ENCODE measurements at places on chromosomes 1 and 21.

GRCh38 chr1:61051719-61052394 is 30.5 kb upstream of the NFIA start:
- DNase-seq, result peak; percentile 59

- peak; percentile 32 for DNase-seq
These were observed 34.3 kb downstream of the GPR137B start for GRCh38 chr1:236176337-236177336.

DNA sequence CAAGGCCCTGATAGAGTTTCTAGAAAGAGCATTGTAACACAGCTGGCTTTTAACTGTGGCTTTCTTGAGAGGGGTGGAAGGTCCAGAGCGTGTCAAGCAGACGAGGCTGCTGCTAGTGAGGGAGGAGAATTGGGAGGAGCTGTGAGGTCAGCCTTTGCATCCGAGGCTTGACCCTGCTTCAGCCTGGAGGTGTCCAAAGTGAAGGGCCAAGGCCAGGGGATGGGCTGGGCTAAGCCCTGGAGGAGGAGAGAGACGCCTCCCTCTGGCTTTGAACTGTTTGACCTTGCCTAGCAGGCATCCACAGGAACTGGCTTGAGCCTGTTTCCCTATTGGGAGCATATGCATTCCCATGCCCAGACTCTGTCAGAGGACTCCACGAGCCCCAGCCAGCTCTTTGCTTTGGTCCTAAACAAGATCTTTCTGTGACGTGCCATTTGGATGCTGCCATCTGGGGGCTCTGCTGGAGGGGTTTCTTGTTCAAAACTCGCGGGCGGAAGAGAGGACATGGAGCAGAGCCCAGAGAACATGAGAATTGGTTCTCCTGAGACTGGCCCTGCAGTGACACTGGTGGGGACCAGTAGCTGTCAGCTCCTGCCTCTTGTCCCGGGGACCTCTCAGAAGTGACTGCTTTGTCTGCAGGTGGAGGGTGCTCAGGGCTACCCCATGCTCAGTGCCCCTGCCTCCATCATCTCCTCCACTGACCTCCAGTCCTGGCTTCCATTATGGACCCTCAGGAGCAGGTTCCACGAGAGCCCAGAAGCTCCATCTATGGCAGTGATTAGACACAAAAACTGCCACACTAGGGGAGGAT is 5.5 kb downstream of the ACTRT2 start:
- DNase-seq, result no peak

DNA sequence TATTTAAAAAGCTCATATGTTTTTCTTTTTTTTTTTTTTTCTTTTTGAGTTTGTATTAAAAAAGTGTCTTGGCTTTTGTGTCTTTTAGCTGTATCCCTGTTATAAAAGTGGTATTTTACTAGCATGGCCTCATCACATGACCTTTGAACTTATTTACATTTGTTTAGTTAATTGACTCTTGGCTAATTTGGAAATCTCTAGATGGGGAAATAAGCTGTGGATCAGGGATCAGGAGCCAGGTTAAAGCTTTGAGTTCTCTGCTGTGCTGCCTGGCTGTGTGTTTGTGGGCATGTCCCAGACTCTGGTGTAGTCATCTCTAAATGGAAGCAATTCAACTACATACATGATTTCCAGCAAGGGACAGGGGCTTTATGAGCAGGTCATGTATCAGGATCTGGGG is 56.5 kb downstream of the HHAT start:
- no peak for DNase-seq

DNA sequence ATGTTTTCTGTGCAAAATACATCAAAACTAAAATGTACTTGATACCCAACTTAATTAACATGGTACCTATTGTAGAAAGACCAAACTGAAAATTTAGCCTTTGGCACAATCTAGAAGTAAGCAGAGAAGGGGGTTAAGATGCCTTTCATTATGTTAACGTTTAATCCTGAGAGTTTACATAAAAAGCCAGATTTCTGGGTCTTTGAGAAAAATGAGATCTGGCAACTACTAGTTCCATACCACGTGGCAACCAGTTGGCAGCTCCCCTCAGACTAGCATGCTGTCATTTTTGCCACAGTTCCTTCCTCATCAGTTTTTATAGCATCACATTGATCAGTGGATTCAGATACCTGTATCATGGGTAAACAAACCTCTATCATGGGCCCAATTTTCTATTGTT is 1.5 kb downstream of the RO60 start:
- no peak for DNase-seq

DNA sequence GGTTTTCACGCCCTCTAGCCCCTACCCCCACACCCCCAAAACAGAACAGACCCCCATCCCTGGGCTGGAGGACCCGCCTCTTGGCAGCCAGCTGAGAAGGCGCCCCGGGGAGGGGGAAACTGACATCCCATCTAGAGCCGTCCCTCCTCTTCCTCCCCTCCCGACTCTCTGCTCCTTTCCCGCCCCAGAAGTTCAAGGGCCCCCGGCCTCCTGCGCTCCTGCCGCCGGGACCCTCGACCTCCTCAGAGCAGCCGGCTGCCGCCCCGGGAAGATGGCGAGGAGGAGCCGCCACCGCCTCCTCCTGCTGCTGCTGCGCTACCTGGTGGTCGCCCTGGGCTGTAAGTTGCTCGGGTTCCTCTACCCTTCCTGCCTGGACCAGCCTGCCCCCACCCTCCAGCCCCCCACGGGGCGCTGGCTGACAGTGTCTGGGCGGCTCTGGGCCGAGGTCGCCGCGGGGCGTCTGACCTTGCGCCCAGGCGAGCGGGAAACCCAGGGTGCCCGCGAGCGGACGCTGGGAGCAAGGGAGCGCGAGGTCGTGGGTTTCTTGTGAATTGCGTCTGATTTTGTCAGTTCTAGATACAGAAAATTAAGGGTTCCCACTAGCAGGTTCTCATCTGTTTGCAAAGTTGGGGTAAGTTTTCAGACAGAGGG is 618 bp downstream of the JAM2 start:
- DNase-seq, result peak; percentile 79

GRCh38 chr1:20885121-20885520 is 98.0 kb upstream of the HP1BP3 start:
- DNase-seq, result no peak

GRCh38 chr1:70517444-70517843 is 106.4 kb downstream of the CTH start:
- DNase-seq, result no peak

DNA sequence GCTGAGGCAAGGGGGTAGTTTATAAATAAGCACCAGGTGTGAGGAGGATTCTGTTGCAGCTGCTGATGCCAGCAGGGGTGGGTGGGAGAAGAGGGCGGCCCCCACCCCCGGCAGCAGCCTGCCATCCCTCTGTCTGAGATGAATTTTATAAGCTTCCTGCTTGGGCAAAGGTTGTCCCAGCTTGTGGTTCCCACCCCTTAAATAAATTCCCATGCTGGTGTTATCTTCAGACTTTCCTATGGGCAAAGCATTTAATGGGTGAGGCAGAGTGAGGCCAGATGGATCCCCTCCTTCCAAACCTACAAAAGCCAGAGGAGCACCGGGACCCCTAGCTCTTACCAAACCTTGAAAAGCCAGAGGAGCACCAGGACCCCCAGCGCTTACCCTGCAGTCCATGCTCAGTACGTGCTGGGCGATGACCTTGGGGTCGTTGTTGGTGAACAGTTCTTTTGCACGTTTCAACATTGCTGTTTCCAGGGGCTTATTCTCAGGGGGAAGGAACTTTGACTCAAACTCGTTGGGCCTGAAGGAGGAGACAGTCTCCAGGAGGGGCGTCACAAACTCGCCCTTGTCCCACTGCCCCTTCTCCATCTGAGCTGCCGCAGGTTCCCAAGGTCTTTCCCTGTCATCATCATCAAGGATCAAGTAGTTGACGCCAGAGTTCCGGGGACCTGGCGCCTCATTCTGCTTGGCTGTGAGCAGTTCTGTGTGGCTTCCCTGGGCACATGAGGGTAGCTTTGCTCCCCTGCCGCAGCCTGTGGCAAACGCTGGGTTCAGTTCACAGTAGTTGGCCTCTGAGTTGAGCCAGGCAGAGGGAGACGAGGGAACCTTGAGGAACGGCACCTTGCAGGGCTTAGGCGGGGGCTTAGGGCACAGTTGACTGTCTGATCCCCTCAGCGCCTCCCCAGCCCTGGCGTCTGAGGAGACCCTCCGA is 99.5 kb downstream of the BCAR3 start:
- no peak for DNase-seq

DNA sequence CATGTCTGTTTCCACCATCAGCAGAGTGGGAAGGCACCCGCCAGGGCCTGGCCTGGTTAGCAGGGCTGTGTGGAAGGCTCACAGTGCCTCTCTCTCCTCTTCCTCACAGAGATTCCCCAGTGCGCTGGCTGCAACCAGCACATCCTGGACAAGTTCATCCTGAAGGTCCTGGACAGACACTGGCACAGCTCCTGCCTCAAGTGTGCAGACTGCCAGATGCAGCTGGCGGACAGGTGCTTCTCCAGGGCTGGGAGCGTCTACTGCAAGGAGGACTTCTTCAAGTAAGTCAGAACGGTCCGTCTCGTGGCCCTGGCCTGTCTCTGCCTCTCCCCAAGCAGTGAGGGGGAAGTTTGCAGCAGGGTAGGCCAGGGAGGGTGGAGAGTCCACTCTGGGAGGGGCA is 18.1 kb downstream of the LHX4 start:
- DNase-seq, result no peak

- DNase-seq, result no peak
These were observed 66.7 kb upstream of the AJAP1 start for GRCh38 chr1:4587721-4588120.

GRCh38 chr1:203124546-203125317 is 2.8 kb upstream of the ADORA1 start:
- no peak for DNase-seq

GRCh38 chr1:218735436-218736032 is 390.4 kb downstream of the TGFB2 start:
- DNase-seq, result no peak

DNA sequence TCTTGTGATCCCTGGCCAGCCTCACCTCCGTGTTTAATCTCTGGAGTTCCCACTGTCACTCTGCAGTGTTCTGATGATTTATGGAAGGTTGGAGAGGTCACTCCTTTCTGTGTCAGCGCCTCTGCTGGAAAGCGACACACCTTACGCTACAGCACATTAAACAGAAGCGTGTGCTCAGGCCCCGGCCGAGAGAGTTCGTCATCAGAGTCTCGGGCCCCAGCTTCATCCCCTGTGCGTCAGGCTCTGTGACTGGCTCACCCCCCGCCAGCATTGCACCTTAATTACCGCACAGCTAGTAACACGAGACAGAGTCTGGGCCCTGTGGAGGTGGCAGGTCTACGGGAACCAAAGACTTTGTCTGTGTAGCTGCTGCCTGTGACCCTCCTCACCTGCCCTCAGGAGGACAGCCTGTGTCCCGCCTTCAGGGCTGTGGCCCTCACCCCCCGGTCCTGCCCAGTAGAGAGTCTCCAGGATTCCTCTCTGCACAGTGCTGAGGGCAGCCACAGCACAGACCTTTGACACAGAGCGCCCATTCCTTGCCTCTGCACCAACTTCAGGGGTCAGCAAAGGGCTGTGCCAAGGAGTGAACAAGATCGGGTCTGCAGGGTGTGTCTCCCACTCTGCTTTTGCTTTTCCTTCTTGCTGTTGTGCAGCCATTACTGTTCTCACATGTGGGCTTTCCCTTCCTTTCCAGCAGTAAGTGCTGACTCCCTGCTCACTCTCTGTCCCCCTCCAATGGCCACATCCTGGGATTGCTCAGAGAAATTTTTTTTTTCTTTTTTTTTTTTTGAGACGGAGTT is 157.6 kb downstream of the PGBD5 start:
- peak; percentile 62 for DNase-seq

DNA sequence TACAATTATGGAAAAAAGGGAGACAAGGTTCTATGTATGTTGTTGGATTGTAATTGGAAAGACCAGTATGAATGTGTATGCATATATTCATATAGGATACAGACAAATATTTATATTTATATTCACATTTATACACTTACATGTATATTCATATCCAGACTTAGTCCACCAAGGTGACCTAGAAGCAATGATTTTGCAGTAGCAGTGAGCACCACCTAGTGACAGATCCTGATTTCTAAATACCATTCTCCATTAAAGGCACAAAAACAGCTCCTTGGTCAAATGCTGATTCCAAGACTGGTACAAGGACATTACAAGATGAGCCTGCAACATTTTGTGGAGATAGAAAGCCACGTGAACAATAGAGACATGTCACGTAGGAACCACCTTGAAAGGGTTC is 153.4 kb downstream of the SDCCAG8 start:
- DNase-seq, result no peak

DNA sequence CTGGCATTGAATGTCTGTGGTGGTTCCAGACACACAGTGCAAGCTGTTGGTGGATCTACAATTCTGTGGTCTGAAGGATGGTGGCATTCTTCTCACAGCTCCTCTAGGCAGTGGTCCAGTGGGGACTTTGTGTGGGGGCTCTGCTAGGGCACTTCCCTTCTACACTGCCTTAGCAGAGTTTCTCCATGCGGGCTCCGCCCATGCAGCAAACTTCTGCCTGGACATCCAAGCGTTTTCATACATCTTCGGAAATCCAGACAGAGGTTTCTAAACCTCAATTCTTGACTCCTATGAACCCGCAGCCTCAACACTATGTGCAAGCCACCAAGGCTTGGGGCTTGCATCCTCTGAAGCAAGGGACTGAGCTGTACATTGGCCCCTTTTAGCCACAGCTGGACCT is 43.0 kb downstream of the RGS18 start:
- no peak for DNase-seq

DNA sequence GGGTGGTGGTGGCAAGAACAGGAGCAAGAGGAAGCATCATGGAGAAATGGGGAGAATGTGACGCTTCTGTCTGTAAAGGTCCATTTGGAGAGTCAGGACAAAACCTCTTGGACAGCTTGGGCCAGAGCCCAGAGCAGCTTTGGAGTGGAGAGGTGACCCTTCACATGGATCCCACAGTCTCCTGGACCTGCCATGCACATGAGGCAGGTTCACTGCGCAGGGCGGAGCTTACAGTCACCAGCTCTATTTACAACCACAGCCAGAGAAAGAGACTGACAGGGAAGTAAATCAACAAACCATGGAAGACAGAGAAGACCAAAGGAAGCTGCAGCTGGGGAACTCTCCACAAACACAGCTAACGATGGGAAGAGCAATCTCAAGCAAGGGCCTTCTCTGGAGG is 828 bp upstream of the RGS8 start:
- no peak for DNase-seq

DNA sequence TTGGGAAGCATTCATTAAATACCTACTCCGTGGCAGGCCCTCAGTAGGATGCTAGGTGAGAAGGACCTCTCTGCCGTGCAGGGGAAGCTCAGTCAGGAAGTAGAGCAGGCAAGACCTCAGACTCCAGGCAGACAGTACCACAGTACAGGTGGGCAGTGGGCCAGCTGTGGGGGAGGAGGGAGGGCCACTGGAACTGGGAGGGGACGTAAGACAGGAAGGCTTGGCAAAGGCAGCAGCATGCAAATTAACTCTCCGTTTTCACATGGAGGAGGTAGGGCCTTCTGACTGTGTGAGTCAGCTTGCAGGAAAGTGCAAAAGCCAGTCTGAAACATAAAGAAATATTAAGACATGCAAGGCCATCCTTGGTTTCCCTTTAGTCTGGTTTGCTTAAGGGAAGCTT is 157.7 kb downstream of the TRIM33 start:
- DNase-seq, result no peak

- DNase-seq, result no peak
These were observed 113.9 kb downstream of the CAPN8 start for GRCh38 chr1:223551610-223552009.

DNA sequence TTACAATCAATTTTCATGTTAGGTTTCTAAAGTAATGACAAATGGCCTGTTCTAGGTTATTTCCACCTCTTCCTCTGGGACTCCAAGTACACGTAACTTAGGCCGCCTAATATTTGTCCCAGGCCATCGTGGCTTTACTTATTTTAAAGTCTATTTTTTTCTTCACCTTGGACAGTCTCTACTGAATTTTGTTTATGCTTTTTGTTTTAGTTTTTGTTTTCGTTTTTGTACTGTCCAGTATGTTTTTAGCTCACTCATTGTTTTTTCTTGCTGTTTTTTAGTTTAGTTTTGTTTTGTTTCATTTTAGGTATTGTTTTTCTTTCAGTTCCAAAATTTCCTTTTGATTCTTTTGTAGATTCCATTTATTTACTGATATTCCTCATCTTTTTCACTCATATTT is 187.7 kb upstream of the RNPC3 start:
- DNase-seq, result no peak
